HFF-Myc (cell line): ENCODE measurements at places on chromosomes 13 and 19.

GRCh38 chr19:35903550-35904179, 1.3 kb downstream of the HCST start:
- peak; percentile 53 for DNase-seq

- DNase-seq, result no peak
Measured at GRCh38 chr19:20964798-20965197, 41.7 kb downstream of the ZNF85 start.

DNA sequence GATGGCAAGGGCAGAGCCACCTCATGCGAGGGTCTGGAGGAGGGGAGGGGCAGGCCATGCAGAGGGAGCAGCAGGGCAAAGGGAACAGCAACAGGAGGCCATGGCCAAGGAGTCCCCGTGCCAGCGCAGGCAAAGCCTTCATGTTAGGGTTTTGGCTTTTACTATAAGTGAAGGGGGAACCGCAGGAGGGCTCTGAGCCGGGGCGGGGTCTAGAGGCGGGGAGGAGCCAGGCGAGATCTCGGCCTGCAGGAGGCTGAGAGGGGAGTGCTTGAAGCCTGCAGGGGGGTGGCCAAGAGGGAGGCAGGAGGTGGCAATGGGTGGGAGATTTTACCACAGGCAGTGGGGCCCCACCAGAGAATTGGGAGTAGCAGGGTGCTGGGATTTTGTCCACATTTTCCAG, 6.3 kb downstream of the ARHGAP33 start:
- DNase-seq, result no peak

DNA sequence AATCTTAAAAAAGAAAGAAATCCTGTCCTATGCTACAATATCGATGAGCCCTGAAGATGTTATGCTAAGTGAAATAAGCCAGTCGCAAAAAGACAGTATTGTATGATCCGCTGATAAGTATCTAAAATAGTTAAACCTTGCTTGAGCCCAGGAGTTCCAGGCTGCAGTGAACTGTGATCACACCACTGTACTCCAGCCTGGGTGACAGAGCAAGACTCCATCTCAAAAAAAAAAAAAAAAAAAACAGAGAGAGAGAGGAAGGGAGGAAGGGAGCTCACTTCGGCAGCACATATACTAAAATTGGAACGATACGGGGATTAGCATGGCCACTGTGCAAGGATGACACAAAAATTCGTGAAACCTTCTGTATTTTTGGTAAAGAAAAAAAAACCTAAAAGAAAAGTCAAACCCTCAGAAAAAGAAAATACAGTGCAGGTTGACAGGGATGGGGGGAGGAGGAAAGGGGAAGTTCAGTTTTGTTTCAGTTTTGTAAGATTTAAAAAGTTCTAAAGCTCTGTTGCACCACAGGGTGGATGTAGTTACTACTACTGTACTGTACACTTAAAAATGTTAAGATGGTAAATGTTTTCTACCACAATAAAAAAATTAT, 8.4 kb downstream of the CLASRP start:
- no peak for DNase-seq

DNA sequence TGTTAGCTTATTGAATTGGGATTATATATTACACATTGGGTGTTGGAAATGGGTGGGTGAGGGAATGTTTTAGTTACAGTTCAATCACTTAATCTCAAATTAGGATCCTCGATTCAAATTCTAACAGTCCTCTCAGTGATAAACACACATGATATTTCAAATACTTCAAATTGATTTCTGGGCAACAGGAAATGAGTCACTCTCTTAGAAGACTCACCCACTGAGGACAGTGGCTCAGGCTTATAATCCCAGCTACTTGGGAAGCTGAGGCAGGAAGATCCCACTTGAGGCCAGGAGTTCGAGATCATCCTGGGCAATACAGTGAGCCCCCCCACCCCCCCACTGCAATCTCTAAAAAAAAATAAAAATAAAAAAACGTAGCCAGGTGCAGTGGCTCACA, 435.3 kb downstream of the KLF12 start:
- no peak for DNase-seq

DNA sequence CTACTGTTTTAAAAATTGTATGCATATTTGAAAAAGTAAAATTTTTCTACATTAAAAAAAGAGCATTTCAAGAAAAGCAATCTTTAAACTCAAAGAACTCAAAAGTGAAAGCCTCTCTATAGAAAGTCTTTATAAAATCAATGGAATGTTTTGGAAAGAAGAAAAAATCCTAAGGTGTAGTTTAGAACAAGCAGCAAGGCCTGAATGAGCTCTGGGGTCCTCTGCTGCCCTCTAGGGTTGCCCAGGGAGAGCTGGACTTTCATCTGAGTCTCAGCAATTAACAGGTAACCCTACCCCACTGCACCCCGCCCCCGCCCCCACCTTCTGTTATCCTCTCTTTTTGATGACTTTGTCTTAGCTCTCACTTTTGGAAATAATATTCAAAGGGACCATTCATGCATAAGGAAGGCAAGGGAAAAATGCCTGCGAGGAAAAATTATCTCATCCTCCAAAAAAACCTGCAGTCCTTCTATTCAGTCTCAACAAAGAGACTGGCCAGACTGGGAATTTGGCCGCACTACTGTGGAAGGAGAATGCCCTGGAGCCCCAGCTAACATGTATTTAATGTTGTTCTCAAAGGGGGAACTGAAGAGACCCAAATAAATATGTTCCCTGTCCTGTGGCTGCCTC, 24.1 kb downstream of the SLC25A30 start:
- no peak for DNase-seq

DNA sequence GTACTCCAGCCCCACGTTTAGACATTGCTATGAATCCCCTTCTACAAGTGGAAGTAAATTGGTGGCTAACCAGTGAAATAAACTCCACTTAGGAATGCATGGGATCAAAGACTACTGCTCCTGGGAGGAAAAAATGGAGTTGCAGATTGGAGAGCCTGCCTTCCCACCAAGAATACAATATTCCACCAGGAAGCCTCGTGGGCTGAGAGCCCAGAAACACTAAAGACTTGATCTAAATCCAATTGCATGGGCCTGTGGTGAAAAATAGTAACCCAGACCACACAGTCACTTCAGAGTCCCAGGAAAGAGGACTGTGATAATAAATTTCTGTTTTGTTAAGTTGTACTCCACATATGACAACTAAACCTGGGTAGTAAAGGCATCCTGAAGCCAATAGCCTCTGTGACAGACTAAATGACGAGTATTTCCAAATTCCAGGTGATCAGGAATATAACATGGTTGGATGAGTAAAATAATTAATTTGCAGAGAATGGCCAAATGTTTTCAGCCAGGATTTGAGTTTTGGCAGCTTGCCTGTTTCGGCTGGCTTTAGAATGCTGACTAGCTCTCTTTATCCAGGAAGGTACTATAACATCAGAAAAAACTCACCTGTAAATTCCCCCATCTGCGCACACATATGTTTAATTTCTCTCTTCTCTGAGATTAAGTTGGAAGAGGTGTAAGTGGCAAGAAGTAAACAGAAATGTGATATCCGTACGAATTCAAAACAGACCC, 480.3 kb downstream of the LIG4 start:
- DNase-seq, result no peak

DNA sequence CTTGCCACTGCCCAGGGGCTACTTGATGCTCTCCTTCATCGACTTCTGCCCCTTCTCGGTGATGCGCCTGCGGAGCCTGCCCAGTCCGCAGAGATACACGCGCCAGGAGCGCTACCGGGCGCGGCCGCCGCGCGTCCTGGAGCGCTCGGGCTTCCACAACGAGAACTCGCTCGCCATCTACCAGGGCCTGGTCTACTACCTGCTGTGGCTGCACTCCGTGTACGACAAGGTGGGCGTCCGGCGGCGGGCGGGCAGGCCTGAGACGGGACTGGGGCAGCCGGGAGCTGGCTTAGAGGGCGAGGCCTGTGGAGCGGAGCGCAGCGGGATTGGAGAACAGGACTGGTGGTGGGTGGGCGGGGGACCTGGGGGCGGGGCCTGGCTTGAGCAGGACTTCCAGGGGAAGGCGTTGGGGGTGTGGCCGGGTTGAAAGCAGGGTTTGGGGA, 12.7 kb upstream of the PSMD8 start:
- DNase-seq, result no peak

DNA sequence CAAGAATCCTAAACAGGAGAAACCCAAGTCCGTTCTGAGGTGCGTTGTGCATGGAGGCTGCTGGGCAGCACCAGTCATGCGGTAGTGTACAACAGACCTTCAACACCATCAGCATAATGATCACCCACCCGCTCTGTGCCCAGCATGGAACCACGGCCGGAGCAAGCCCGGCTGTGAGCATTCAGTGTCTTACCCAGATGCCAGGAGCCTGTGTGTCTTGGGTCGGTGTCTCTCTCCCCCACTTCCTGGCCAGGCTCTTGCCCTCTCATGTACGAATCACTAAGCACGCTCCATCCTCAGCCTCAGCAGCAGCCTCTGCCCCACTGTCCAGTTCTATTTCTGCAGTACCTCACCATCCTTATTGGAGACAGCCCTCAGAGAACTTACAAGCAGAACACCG, 231.6 kb upstream of the IRS2 start:
- DNase-seq, result no peak

DNA sequence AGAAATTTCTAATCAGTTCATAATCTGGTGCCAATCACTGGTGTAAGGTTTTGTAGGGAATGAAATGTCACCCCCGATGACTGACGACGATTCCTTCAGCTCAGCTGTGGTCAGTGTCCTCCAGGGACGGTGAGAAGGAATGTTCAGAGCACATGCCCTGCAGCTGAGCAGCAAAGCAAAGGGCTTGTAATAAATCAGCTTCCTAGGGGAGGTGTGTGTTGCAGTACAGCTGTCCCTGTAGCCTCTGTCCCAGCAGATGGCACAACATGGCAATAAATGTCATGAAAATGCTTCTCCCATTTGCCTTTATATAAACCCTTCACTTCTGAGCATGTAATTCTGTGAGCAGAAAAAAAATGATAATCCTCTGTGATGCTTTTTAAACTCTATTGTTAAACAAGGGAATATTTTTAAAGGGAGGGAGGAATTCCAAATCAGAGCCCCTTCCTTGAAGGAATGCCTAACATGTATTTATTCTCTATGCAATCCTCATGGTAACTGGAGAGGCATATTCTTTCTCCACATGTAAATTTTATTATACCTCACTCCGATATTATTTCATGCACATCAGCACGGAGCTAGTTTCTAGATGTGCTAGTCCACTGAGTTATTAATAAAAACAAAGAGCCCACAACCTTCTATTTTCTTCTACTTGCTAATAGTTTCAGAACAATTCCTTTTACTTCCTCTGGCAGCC, 102.5 kb downstream of the FAM216B start:
- peak; percentile 64 for DNase-seq

DNA sequence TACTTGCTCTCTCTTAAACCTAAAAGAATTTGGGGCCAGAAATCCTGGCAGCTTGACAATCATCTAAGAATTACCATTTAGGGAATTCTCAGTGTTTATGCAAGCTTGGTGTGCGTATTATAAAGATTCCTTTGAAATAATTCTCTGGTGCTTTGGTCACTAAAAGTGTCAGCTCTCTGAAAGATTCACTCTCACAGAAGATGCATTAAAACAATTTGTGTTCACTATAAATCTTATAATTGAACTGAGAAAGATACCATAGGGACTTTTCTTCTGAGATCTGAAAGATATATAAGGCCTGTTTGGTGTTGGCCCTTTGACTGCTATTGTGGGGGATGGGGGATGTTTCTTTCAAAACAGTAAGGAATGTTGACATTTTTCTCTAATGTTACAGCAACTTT, 27.3 kb downstream of the EPSTI1 start:
- DNase-seq, result no peak

- DNase-seq, result no peak
Measured at GRCh38 chr13:50359041-50359367, 343.8 kb downstream of the KCNRG start.

DNA sequence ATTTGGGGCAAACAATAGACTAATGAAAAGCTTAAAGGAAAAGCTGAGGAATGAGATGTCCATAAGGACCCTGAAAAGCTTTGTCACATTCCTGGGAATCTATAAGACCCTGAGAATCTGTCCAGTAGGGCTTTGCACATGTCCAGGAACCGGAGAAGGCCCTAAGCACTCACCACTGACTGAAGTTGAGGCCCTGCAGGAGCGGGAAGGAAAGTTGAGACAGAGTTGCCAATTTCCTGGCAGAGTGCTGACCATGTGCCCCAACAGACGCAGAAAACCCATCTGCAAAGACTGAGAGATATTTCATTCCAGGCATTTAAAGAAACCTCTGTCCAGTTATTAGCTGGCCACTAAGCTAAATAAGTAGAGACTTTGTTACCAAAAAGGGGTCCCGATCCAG, 890.5 kb downstream of the UQCRFS1 start:
- DNase-seq, result no peak

- no peak for DNase-seq
Measured at GRCh38 chr19:2629491-2630351, 72.8 kb downstream of the GNG7 start.
